ENCODE measurements at places on chromosomes 5 and 9.

GRCh38 chr9:127537792-127538191, 74.3 kb upstream of the STXBP1 start:
- no peak for DNase-seq

DNA sequence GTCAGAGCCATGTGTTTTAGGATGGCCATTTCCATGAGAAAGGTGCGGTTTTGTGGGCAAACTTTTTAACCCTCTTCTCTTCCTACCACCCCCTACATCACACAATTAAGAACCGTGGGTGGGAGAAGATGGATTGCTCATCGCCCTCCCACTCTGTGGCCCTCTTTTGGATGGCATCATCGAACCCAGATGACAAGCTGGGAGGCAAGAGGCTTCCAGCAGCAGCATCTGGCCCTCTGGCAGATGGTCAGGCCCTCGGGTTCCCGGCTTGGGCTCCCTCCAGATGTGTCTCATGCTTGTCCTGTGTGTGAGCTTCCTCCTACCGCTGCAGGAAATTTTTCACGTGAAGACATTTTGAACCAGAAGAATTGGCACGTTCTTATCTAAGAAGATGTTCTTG, 199.9 kb downstream of the EBF1 start:
- no peak for DNase-seq

DNA sequence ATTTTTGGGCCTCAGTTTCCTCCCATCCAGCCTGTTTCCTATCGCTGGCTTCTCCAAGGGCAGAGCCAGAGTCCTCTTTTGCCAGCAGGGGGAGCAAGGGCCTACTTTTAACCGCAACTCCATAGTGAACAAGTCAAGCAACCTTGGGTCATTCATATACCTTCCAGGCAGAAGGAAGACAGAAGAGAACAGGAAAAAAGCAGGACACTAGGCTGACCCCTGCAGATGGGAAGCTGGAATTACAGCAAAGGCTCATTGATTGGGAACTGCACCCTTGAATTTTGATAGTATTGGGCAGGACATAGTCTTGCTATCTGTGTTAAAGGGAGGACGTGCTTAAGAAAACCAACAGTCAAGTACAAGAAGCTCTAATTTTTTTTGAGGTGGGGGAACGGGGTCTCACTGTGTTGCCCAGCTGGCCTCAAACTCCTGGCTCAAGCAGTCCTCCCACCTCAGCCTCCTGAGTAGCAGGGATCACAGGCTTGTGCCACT, 30.1 kb downstream of the QRFP start:
- DNase-seq: peak; percentile 93

DNA sequence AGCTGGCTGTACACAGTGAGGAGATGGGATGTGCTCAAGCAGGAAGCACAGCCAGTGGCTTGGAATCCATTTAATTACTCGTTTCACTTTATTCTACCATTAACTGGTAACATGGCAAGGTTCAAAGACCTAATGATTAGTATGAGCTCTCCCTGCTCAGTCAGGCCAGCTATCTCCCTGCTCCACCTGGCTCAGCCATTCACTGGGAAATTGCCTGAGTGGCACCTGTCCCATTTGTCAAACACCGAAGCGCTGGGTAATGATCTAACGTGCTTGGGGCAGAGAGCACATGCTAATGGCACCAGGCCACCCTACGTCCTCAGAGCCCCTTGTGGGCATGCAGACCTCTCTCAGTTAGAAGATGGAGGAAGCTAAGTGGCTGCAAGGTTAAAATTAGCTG, 162.2 kb downstream of the TTLL11 start:
- DNase-seq: no peak

- DNase-seq: no peak
Observed at GRCh38 chr9:35340046-35340445, 149.9 kb upstream of the RUSC2 start.

DNA sequence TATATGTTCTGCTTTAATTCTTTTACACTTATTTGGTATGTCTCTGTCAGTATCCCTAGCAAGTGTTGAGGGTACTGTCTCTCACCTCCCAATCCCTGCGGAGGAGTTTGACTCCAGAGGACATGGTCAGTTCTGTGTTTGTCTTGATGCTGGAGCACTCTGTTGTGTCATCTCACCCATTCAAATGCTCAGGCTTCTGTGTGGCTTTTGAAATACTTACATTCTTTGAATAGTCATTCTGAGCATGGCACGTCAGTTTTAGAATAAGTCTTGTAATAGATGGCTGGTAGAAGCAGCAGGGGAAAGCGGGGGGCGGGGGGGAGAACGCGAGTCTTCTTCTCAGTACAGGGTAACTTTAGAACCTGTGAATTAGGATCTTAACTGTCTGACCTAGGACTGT, 12.3 kb downstream of the MAST4 start:
- no peak for DNase-seq

- DNase-seq: no peak
Observed at GRCh38 chr5:78543292-78543691, 105.3 kb downstream of the LHFPL2 start.

GRCh38 chr9:116646661-116647514, 40.2 kb upstream of the TRIM32 start:
- DNase-seq: no peak

DNA sequence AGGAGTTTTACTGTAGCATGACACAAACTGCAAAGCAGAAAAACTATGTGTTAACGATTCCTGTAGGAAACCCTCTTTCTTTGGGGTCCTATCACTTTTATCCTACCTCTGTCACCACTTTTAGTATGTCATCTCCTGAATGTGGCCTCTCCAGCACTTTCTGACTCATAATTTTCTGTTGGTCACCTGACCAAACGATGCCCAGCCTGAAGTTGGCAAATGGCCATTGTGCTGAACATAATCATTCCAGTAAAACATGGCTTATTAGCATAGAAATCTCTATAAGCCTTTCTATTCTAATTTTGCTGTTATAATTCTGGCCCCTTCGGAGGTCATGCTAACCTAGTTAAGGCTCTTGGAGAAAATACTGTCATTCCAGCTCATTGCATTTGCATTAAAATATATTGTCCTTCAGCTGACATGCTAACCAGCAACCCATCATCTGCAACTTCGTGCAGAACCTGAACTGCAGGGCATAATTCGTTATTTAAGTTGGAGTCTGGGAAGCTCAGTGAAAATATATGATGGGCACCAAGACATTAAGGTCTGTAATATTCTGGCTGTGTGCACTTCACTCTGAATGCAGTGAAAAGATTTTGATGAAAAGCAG, 140.3 kb downstream of the NMUR2 start:
- DNase-seq: no peak

DNA sequence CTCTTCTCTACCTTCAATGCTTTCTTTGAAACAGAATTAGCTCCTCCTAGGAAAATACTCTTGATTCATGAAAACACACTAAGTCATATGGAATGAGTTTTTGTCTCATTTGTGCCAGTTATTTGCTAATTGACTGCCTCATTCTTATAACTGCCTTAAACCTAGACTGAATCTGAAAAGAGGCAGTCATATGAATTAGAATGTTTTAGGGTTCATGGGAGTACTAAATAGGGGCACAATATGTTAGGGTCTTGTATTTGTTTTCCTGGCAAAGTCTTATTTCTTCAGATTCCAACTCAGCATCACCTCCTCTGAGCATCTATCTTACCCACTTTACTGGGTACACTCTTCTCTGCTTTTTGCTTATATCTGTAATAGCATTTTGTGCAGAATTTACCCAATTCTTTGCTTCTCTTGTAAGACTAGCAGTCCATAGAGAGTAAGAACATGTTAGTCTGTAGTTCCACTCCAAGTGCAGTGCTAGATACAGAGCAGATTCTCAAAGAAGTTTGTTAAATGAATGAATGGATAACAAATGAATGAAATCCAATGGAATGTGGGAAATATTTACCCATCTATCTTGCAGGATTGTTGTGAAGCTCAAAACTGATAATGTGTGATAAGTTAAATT, 43.9 kb upstream of the ALDH1A1 start:
- no peak for DNase-seq

DNA sequence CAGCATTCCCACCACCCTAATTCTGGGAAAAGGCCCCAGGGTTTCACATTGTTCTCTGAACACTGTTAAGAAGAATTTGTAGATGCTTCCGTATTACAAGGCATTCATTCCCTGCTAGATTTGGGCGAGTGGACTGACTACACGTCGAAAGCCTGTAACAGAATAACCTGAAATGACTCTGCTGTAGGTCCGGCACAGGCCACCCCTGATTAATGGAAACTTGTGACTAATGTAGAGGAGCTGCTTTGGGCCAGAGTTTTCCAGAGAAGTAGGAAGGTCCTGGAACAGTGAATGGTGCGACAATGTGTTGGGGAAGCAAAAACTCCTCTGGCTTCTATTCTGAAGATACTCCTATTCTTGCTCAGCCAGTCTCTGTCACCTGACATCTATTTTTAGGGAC, 87.6 kb downstream of the NR3C1 start:
- DNase-seq: no peak
